GM04503 (cell line): ENCODE measurements at places on chromosomes 11 and 22.

DNA sequence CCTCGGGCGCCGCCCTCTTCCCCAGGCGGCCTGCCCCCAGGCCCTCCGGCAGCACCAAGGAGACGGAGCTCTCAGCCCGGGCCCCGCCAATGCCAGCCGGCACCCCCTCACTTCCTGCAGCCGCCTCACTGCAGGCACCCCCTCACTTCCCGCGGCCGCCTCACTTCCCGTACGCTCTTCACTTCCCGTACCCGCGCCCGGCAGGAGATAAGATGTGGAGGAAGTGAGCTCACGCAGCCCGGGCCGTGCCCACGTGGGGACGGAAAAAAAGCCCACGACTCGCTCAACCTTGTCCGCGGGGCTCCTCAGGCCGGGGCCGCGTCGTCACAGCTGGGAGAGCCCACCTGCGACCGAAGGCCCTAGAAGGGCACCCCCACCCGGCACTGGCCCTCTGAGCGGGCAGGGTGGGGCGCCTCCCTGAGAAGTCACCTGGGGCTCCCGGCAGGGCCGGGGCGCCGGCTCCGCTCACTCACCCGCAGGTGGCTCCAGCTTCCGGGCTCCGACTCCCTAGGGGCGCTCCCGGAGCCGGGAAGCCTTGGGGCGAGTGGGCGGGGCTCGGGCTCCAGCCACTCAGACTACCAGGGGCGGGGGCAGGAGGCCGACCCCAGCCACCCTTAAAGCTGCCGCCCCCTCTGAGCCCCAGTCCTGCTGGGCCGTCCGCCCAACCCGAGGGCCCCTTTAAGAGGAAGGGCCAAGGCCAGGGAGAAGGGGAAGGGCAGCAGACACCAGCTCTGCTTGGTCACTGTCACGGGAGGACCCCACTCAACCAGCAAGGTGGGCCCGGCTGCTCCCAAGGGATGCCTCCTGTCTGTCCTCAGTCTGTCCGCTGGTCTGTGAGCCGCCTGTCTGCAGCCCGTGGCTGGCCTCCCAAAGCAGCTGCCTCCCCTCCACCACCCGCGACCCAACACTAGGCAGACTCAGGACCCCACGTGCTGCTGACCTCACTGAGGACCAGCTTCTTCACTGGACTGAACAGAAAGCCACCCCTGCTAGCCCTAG is 31.4 kb downstream of the PISD start:
- no peak for DNase-seq

DNA sequence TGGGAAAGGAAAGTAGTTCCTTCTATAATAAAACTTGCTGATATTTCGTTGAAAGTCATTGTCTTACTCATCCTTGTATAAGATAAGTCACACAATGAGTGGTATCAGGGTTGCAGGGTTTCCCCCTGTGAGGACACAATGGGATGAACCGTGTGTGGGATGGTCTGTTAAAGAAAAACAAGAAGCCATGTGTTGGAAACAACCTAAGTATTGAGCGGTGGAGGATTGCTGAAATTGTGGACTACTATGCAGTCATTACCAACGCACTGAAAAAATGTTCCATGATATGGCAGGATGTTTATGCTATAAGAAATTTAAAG is 28.6 kb downstream of the PTPRJ start:
- DNase-seq = no peak

GRCh38 chr11:21556926-21557325 is 636.0 kb upstream of the ANO5 start:
- no peak for DNase-seq

DNA sequence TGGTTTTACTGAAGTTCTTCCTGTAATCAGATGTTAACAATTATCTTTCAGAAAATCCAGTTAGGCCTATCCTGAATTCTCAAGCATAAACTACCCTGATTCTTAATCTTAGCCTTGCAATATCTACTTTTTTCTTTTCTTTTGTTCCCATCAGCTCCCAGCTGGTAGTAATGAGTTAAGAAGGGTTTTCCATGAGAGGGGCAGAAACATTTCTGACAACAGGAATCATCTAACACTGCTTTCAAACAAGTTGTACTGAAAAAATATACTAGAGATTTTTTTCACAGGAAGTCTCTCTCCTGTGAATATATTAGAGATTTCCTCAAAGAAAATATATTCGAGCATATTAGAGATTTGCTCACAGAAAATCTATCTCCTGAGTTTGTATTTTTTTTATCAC is 3.3 kb upstream of the TRIM6 start:
- DNase-seq = no peak

DNA sequence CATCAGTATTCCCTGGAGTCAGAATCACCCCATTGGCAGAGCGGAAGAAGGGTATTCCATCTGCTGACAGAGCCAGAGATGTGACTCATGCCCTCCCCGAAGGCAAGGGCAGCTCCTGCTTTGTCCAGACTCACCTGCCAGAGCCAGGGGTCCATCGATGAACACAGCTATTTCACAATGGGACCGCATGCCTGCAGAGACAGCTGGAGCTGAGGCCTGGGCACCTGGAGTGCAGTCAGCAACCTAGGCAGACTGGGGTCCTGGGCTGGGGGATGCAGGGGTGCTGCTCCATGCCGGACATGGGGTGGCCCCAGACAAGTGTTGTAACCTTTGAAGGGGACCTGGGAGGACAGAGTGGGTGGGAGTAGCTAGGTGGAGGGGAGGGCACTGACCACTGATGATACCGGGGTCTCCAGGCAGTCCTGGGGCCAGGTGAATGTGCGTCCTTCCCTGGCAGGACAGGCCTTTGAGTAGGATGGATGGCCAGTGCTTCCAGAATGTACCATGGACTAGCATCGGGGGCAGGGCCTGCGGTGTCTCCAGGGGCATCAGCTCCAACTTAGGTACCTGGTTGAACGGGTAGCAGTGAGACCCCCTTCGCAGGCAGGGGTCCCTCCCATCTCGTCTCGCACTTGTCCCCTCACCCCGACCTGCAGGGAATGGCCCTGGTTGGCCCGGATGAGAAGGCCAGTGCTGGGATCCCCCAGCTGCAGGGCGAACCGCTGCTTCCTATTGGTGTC is 1.7 kb downstream of the TRPT1 start:
- no peak for DNase-seq
